ENCODE measurements at places on chromosomes 12 and 14. TPM values are rescaled to one million over a fixed set of nuclear protein-coding genes. Genes with fewer than 3 reads are reported as not detected.

Gene KLRB1
- total RNA-seq = not detected

Gene CIROP
- not detected for total RNA-seq

Gene OVCH1
- not detected for total RNA-seq

Gene MYO1H
- not detected for total RNA-seq

Gene SLC25A21
- not detected for total RNA-seq
